Hypothalamus (tissue), 51 donors: ENCODE measurements at places on chromosomes 4 and X.

DNA sequence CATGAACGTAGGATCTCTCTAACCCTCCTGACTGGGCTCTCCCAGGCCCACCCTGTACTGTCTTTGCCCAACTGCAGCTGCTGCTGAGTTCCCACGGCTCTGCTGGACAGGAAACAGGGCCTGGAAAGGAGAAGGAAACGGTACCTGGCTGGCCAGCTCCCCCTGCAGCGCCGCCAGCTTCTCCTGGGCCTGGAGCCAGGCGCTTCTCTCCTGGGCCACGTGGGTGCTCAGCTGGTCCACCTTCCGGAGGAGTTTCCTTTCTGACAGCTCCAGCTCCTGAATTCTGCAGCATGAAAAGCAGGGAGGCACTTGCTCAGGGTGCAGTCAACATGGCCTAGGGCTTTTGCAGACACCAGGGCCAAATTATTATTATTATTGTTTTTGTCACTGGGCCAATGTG, 6.5 kb downstream of the C4orf50 start:
- no peak for DNase-seq

GRCh38 chr4:16439768-16440167, 213.5 kb upstream of the TAPT1 start:
- DNase-seq: no peak

DNA sequence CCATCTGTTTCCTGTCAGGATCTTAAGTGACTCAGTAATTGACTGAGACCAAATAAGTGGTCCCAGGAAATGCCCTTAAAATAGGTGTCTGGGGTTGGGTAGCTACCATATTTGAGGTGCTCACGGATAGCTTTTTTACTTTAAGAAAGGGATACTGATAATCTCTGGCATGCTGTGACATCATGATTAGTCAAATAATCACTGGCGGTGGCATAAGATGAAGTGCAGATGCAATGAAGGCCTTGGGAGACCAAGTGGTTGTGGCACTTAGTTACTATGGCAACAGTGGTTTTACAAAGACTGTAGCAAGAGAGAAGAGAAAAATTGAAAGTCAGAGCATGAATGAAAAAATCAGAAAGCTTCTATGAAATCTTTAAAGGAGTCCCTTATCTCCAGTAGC, 114.5 kb upstream of the SLIT2 start:
- no peak for DNase-seq

GRCh38 chr4:36854554-36854953, 390.0 kb upstream of the NWD2 start:
- DNase-seq: no peak

- DNase-seq: no peak
These were observed at the start of gene CXCR3 for GRCh38 chrX:71618303-71618721. CXCR3 (minus strand) TSS chrX:71618511; CDS start chrX:71618449, 62 bp downstream.

GRCh38 chr4:86818841-86819240, 30.3 kb downstream of the SLC10A6 start:
- no peak for DNase-seq
